ENCODE measurements at places on chromosomes 3 and 15.

DNA sequence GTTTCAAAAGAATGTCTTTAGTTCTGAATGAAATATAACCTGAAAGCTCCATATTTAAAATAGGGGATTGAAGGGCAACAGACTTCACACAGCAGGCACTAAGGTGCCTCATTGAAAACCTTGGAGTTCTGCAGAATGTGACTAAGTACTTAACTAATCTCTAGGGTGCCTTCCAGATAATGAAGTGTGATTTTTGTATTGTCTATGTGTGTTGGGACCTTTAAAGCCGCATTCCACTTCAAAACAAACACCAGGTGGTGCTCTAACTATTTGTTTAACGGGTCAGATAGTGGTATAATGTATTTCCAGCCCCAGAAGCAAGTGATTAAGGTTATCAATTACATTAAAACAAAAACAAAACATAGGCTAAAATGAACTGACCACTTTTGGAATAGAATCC is 28.0 kb downstream of the TFG start:
- DNase-seq, result no peak

GRCh38 chr3:184651904-184652303 is 60.0 kb downstream of the MAGEF1 start:
- DNase-seq, result peak; percentile 22

- peak; percentile 43 for DNase-seq
Measured at GRCh38 chr3:113736548-113737089, 9.4 kb downstream of the NAA50 start.

DNA sequence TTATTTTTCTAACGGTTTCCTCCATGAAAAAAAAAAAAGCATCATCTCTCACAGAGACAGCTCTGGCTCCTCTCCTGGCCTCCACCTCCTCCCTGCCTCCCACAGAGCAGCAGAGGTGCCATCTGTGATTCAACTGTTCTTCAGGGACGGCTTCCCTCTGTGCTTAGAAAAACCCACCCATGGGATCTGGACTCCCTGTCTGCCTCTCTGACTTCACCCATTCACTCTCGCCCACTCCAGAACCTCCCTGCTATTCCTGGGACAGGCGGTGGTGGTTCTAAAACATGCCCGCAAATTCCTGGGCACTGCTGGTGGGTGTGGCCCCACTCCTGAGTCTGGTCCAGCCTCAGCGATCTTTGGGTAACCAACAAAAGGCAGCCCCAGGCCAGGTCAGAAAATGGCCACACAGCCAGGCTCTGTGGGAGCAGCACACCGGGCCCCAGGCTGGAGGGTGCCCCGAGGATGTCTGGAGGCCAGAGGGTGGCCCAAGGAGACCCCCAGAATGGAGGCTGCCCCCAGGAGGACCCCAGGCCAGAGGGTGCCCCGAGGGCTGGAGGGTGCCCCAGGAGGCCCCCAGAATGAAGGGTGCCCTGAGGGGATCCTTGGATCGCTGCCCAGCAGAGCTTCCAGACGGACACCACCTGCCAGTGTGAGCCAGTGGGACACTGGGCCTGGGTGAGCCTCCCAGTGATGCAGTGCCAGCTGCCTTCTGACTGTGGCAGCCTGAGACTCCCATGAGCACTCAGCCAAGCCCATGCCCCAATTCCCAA is 2.6 kb upstream of the CHST13 start:
- DNase-seq, result no peak

DNA sequence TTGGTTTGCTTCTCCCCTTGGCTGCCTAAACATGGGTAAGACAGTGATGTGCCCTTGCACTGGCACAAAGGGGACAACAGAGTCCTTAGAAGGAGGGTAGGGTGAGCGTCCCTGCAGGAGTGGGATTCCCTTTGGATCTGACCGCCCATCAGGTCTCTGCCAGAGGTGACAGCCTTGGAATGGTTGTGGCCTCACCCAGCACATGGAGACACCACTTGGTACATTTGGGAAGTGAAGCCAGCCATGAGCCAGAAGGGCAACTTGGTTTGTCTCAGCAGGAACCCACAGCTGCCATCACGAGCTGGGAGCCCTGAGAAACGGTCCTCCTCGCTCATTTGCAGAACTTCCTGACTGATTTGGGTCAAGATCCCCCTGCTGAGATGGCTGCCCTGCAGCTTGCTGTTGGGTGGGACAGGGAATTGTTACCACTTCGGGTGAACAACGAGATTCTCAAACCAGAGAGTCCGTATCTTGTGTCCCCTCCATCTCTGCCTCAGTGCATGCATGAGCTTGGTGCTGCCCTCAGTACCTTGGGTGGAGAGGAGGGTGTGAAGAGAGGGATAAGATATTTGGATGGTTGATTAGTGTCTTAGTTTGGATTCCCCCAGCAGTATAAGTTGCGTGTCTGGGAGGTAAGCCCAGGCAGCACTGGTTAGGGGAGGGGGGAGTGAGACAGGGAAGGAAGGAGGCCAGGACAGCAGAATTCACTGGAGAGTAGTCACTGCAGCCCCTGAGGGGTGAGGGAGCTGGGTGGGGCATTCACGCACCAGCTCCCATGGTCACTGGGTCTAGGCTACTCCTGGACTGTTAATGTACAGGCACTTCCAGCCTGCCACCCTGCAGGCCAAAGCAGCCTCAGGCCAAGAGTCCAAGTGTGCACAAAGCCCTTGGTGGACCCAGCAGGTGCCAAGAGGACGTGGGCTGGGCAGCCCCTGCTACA is 168.8 kb upstream of the TOPAZ1 start:
- no peak for DNase-seq

GRCh38 chr3:70829092-70829491 is 516.7 kb upstream of the MDFIC2 start:
- DNase-seq, result no peak

All from NCI-H1105 (cell line).